ENCODE measurements at places on chromosomes 2 and 18.
A peak's percentile ranks its signal among the peaks of the same experiment; 100 is the strongest.

GRCh38 chr2:239609607-239610310 is 208.9 kb upstream of the HDAC4 start:
- H3K27ac ChIP-seq, result no peak overlapping the region
- H3K4me3 ChIP-seq, result no peak overlapping the region
- H3K36me3 ChIP-seq, result no peaks in the 10 kb centered on the region
- no peaks in the 10 kb centered on the region for H3K27me3 ChIP-seq

GRCh38 chr2:43233218-43234212 is 7.1 kb upstream of the ZFP36L2 start:
- H3K27ac ChIP-seq, result no peak overlapping the region
- peaks cover 16% of the 10 kb centered on the region for H3K4me1 ChIP-seq
- no peak for DNase-seq
- no peak overlapping the region for H3K4me3 ChIP-seq

- H3K4me1 ChIP-seq, result peaks cover 3% of the 10 kb centered on the region
- no peaks in the 10 kb centered on the region for H3K36me3 ChIP-seq
- no peak overlapping the region for H3K4me3 ChIP-seq
- no peak overlapping the region for H3K27ac ChIP-seq
- no peaks in the 10 kb centered on the region for H3K27me3 ChIP-seq
These were observed 34.1 kb downstream of the NOL10 start for GRCh38 chr2:10655499-10656225.

- no peak for DNase-seq
- no peaks in the 10 kb centered on the region for H3K36me3 ChIP-seq
- H3K27me3 ChIP-seq, result no peaks in the 10 kb centered on the region
- no peaks in the 10 kb centered on the region for H3K4me1 ChIP-seq
- H3K4me3 ChIP-seq, result no peak overlapping the region
These were observed 7.7 kb downstream of the FBXO15 start for GRCh38 chr18:74139888-74140287.

- H3K27me3 ChIP-seq, result no peaks in the 10 kb centered on the region
- peak within 1 kb of the TSS; percentile 68 for H3K27ac ChIP-seq
- H3K4me3 ChIP-seq, result peak within 1 kb of the TSS; percentile 82
- no peak for DNase-seq
These were observed at the start of gene TMEM37 for GRCh38 chr2:119431155-119431975. TMEM37 (plus strand) TSS chr2:119431854; CDS start chr2:119431904, 50 bp downstream.

DNA sequence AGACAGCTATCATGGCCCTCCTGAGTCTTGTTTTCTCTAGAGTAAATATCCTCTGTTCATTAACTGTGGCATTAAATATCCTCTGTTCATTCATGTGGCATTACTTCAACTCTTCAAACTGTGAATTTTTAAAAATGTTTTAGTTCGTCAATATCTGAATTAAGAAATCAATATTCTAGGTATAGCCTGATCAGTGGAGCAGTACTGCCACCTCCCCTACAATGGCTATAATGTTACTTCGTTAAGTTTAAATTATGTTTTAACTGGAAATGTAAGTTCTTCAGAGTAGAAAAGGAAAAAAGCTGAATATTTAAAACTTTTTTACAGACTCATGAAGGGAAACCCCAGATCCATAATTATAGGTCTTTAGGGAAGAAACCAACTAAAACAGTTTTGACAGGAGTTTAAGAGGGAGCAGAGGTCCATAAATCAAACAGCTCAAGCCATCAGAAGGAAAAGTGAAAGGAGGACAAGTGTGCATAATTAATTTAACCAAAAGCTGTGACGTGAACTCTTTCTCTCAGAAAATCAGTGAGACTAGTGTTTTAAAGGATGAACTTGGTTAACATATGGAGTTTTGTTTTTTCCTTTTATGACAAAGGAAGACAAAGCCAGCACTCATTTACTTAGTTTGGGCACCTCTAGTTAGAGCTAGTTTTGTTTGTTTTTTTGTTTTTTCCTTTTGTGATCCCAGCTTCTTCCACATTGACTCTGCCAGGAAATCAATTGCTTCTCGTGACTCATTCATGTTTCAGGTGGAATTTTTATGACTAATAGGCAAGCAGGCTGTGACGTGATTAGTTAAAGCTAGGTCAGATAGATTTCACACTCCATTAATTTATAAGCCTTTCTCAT is 44.9 kb downstream of the RBBP8 start:
- H3K4me1 ChIP-seq, result peaks cover 8% of the 10 kb centered on the region
- H3K4me3 ChIP-seq, result peak overlapping the region; percentile 10
- no peaks in the 10 kb centered on the region for H3K36me3 ChIP-seq
- peak overlapping the region; percentile 0 for H3K27ac ChIP-seq

GRCh38 chr2:26318950-26319349 is 27.0 kb upstream of the SELENOI start:
- H3K27ac ChIP-seq, result no peak overlapping the region
- DNase-seq, result no peak

DNA sequence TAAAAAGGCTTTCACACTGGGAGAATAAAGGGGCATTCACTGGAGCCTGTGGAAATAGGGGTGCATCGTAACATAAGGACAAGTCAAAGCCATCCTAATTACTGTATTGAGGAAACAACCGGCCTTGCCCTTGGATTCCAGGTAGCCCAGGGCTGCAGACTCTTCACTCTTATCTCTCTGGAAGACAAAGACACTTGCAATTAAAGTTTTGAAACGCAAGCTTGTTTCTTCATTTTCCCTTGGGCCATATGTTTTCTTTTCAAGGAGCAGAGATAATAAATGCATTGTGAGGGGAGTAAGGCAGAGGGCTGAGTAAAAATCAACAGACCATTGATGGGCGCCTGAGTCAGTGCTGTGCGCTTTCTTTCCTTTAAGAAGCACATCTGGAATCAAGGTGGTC is 11.5 kb downstream of the TNFRSF11A start:
- H3K4me1 ChIP-seq, result no peaks in the 10 kb centered on the region
- DNase-seq, result no peak
- no peaks in the 10 kb centered on the region for H3K27me3 ChIP-seq
- no peaks in the 10 kb centered on the region for H3K36me3 ChIP-seq
- H3K27ac ChIP-seq, result no peak overlapping the region
- H3K4me3 ChIP-seq, result no peak overlapping the region

GRCh38 chr2:130877258-130877657 is 40.5 kb downstream of the ARHGEF4 start:
- H3K4me3 ChIP-seq, result no peak overlapping the region
- DNase-seq, result no peak
- H3K27me3 ChIP-seq, result no peaks in the 10 kb centered on the region
- no peak overlapping the region for H3K27ac ChIP-seq

GRCh38 chr2:168986398-168986943 is 44.7 kb downstream of the ABCB11 start:
- H3K4me3 ChIP-seq, result no peak overlapping the region
- DNase-seq, result no peak
- H3K4me1 ChIP-seq, result no peaks in the 10 kb centered on the region
- H3K27me3 ChIP-seq, result no peaks in the 10 kb centered on the region
- no peak overlapping the region for H3K27ac ChIP-seq

- H3K27ac ChIP-seq, result no peak overlapping the region
- H3K4me3 ChIP-seq, result no peak overlapping the region
- no peak for DNase-seq
- peaks cover 99% of the 10 kb centered on the region for H3K36me3 ChIP-seq
- no peaks in the 10 kb centered on the region for H3K27me3 ChIP-seq
These were observed 64.8 kb downstream of the REV1 start for GRCh38 chr2:99425022-99425421.

DNA sequence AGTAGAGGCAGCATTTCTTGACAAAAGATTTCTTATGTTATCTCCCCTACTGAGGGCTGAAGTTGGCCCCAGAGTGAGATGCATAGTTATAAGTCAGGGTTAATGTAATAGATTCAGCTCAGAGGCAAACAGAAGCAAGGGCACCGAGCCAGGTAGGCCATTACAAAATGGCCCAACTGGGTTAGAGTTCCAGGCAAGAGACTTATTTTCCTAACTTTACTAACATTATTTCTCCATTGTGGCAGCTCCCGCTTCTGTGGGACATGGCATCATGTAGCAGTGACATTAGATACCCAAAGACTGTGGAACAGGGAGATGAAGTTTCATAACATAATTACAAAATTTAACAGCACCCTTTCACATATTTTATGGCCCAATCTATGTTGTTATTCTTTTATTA is 27.1 kb downstream of the TSPYL6 start:
- no peak overlapping the region for H3K4me3 ChIP-seq
- H3K27me3 ChIP-seq, result no peaks in the 10 kb centered on the region
- no peaks in the 10 kb centered on the region for H3K36me3 ChIP-seq
- no peak for DNase-seq
- H3K4me1 ChIP-seq, result no peaks in the 10 kb centered on the region

DNA sequence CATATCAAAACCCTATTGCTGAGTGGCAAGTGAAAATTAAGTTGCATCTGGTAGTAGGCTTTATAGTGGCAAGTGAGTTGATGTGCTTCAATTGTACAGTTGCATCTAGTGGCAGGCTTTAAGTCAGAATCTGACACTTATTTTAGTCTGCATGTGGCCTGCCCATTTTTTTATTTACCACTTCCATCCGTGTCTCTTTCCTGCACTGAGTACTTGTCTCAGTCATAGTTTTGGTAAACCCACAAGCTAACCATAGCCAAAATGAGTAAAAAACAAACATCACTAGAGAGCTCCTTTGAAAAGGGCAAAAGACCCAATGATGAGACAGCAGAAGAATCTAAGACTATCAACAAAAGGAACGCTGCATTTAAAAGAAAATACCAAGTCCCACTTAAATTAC is 96.0 kb upstream of the CRACDL start:
- H3K4me3 ChIP-seq, result no peak overlapping the region
- no peak for DNase-seq
- H3K4me1 ChIP-seq, result no peaks in the 10 kb centered on the region
- H3K27ac ChIP-seq, result no peak overlapping the region
- no peaks in the 10 kb centered on the region for H3K36me3 ChIP-seq
- no peaks in the 10 kb centered on the region for H3K27me3 ChIP-seq

GRCh38 chr18:65631766-65632165 is 119.0 kb upstream of the CDH7 start:
- no peaks in the 10 kb centered on the region for H3K4me1 ChIP-seq
- H3K4me3 ChIP-seq, result no peak overlapping the region
- no peaks in the 10 kb centered on the region for H3K27me3 ChIP-seq
- no peak overlapping the region for H3K27ac ChIP-seq
- no peaks in the 10 kb centered on the region for H3K36me3 ChIP-seq

- DNase-seq, result no peak
- H3K4me1 ChIP-seq, result peaks cover 12% of the 10 kb centered on the region
- H3K27ac ChIP-seq, result peak overlapping the region; percentile 69
- H3K27me3 ChIP-seq, result no peaks in the 10 kb centered on the region
- H3K36me3 ChIP-seq, result no peaks in the 10 kb centered on the region
- no peak overlapping the region for H3K4me3 ChIP-seq
These were observed 21.4 kb upstream of the RHOB start for GRCh38 chr2:20425371-20425881.
